ENCODE measurements at places on chromosomes 16 and 17.

DNA sequence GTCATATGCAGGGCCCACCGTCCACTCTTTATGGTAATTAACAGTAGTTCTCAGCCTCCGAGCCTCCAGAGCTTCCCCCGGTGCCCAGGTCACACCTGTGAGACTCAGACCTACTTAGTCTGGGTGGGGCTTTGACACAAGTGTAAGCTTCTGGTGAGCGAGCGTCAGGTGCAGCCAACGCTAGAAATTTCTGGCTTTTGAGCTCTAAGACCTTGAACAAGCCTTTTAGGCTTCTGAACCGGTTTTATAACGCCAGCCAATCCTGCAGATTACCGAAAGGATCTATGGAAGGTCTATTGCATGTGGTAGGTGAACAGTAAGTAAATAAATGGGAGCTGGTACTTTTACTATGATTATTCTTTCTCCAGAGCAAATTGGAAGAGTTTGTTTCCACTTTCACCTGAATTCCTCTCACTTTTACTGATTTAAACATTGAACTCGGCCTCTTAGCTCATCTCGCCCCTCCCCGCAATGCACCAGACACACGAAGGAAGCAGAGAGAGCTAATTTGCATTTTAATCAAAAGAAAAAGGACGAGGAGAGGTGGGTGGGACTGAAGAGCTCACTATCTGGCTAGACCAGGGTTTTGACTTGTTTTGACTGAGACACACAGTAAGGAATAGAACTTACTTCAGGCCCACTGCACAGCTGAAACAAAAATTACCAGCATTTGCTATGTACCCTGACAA, 47.1 kb downstream of the ABAT start:
- no peak for DNase-seq

DNA sequence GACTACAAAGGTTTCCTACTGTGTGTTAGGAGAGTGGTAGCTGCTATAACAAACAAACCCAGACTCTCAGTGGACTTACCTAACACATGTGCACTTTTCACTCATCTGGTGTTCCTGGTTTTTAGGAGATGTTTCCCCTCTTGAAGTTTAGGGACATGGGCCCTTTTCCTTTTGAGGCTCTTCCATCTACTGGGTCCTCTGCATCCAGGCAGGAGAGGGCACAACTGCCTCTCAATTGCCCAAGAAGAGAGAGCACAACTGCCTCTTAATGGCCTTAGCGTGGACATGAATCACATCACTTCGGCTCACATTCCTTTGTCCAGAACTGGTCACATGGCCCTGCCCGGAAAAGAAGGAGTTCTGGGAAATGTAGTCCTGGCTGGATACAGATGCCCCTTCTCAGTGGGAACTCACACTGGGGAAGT, 9.8 kb upstream of the TNRC6C start:
- no peak for DNase-seq

DNA sequence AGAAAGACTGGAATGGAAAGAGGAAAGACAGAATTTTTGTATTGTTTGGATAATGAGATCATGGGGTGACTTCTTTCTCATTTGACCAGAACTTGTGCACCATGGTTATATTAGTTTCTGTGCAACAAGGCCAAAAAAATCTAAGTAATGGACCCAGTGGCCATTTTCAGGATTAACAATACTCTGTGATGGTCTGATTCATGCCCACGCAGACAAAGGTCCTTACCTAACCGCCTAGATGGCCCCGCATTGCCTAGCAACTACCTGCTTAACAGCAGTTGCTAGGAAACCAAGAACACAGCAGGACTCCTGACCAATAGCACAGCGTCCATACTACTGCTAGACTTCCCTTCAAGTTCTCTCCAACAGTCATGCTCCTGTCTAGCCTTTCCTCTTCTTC, 22.4 kb downstream of the MIS12 start:
- DNase-seq = no peak

- no peak for DNase-seq
These were observed 215.9 kb upstream of the GSE1 start for GRCh38 chr16:85396879-85397871.

GRCh38 chr16:10988164-10988803, 43.9 kb downstream of the CLEC16A start:
- DNase-seq = peak; percentile 82

DNA sequence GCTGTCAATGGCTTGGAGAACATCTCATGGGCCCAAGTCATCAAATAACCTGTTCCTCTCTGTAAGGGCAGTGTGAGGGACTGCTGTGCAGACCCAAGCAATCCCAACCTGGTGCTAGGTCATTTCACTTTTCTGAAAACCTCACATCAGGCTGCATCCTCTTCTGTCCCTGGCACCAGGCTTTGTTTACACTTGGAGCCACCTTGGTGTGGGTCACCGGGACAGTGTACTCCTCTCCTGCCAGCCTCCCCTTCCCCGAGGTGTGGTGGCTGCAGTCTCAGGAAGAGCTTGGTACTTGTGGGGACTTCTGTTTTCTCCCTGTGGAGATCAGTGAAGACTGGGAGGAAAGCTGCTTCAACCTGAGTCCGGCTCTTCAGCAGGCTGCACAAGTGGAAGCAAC, 12.4 kb downstream of the SLC7A6OS start:
- no peak for DNase-seq

DNA sequence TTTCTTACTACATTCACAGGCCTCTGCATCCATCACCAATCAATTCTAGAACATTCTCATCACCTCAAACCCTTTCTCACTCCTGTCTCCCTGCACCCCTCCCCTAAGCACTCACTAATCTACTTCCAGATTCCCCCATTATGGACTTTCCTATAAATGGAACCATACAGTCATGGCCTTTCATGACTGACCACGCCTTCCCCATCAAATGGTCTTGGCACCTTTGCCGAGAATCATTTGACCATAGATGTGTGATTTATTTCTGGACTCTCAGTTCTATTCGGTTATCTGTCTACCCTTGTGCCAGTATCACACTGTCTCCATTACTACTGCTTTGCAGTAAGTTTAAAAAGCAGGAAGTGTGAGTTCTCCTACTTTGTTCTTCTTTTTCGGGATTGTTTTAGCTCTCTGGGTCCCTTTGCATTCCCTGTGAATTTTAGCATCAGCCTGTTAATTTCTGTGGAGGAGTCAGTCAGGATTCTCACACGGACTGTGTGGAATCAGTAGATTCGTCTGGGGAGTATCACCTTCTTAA, 27.5 kb downstream of the GTF3C1 start:
- no peak for DNase-seq

DNA sequence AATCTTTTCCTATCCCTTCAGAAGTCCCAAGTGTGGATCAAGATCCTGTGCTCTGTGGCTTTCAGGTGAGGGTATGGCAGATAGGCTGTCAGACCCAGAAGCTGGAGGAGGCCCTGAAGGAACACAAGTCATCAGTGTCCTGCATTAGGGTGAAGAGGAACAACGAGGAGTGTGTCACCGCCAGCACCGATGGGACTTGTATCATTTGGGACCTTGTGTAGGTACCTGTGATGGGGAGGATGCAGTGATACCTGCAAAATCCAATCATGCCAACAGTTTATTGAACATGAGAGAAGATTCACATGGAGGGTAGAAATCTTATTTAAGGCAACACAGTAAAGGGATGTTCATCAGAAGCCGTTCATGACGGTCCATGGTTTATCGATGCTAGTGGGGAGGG, 10.0 kb upstream of the USP43 start:
- no peak for DNase-seq

- DNase-seq = no peak
These were observed 4.6 kb upstream of the SLC12A3 start for GRCh38 chr16:56860226-56861020.

- DNase-seq = no peak
These were observed 123.2 kb upstream of the NLRP1 start for GRCh38 chr17:5707482-5707881.

DNA sequence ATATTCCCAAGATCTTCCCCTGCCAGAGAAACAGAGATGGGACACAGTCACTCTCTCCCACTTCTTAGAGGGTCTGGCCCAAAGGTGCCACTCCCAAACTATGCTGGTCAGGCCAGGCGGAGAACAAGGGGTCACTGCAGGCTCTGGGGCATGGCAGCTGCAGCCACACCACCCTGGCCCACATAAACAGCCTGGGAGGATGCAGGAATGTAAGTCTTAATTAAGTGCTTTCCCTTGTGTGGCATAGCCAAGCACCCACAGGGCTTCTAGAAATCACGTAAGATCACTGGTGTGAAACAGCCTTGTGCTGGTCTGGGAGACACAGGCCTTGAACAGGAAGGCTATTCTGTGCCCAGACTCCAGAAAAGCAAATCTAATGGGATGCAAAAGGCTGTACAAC, 31.5 kb downstream of the ABCC12 start:
- no peak for DNase-seq

GRCh38 chr16:3027983-3028715, 4.3 kb downstream of the THOC6 start:
- DNase-seq = peak; percentile 80

DNA sequence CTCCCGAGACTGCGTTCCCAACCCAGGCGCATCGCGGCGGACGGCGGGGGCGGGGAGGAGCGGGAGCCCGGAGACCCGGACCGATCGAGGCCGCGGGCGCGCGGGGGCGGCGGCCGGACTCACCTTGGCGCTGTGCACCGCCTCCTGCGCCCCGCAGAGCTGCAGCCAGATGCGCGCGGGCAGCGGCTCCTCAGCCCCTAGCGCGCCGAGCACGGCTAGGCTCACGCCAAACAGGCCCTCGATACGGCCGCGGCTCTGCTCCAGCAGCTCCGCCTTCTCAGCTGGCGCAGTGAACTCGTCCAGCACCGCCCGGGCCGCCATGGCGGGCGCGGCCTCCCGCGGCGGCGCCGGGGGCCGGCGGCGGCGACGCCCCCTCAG, 339 bp downstream of the N4BP1 start:
- no peak for DNase-seq

- no peak for DNase-seq
These were observed 57.2 kb upstream of the MED9 start for GRCh38 chr17:17419631-17420030.
